ENCODE measurements at places on chromosomes 1 and 21.

GRCh38 chr21:31278511-31279130 is 65.4 kb downstream of the TIAM1 start:
- DNase-seq = no peak

- DNase-seq = no peak
Observed at GRCh38 chr1:177511036-177511435, 340.3 kb downstream of the BRINP2 start.

DNA sequence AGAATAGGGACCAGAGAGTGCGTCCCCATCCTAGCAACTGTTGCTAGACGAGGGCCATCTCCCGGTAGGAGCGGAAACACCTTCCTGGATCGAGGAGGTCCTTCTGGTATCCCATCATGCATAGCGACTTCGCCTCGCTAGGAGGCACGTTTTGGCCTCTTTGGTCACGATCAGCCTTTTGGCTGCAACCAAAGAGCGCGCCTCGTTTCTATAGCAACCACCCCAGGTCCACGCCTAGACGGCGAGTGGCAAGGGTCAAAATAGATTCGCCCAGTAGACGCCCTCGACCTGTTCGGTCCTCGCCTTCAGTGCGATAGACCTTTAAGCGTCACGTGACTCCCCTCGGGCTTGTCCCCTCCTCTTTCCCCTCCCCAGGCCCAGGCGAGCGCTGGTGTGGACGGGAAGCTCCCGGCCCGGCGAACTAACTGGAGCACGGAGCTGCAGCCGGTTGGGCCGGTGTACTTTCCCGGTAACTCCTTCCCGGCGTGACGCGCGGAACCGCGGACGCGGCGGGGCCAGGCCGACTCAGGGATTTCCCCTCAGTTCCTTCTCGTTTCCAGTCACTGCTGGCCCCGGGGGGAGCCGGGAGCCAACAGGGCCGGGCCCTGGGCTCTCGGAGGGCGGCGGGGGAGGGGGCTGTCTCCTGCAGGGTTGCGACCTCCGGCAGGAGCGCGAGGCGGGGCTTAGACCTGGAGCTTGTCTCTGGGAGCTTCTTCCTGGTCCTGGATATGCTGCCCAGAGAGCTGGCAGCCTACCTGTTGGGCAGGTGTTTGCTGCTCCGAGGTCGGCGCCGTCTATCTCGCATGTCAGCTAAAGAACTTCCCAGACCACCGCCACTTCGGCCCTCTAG is at the start of gene DNAJC16:
TSS of gene DNAJC16 (plus strand) at position 359 of the 850 bp plus-strand sequence. CDS start 2,258 bp downstream, outside the sequence.
- DNase-seq = peak; percentile 100

DNA sequence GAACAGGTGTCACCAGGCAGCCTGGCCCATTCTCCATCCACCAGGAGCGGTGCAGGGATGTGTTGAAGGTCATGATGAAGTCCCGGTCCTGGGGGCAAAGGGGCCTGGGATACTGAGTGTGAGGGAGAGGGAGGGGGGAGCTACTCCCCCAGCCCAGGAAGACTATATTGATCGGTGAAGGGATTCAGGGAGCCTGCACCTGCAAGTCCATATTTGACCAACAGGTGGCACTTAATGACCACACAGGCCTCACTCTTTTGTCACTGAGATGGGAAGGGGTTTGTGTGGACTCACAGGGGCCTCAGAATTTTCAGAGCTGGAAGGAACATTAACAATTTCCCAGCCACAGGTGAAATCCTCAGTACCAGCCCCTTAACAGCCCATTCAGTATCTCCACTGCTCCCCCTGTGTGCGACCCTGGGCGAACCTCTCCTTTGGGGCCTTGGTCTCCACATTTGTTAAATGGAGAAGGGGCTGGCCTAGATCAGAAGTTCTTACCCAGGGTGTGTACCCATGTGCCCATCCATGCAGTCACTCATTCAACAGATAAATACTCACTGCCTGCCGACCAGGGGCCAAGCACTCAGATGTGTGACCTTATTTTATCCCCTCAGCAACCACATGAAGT is 55.6 kb downstream of the NKAIN1 start:
- peak; percentile 48 for DNase-seq

DNA sequence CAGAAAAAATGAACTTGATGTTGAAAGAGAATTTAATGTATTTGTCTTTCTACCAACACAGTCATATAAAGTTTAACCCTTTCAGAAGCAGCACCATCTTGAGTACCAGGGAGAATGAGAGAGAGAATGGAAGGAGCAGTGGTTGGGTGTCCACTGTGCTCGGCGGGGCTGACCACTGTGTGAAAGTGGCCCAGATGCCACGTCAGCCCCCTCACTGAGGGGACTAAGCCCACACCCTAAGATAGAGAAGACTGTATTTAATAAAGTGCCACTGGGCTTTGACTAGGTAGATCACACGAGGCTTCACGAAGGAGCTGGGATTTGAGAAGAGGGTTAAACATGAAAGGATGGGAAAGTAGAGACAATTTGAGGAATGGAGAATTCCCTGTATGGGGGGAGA is 31.2 kb downstream of the BATF3 start:
- DNase-seq = no peak

- DNase-seq = no peak
Observed at GRCh38 chr1:206867716-206868115, 2.3 kb downstream of the IL20 start.
